ENCODE measurements at places on chromosomes 1 and 21.

GRCh38 chr1:153494976-153495535, 34.6 kb upstream of the S100A7 start:
- no peaks in the 10 kb centered on the region for H3K36me3 ChIP-seq
- peak overlapping the region; percentile 39 for H3K27ac ChIP-seq
- peak; percentile 69 for DNase-seq
- no peak overlapping the region for H3K4me3 ChIP-seq

DNA sequence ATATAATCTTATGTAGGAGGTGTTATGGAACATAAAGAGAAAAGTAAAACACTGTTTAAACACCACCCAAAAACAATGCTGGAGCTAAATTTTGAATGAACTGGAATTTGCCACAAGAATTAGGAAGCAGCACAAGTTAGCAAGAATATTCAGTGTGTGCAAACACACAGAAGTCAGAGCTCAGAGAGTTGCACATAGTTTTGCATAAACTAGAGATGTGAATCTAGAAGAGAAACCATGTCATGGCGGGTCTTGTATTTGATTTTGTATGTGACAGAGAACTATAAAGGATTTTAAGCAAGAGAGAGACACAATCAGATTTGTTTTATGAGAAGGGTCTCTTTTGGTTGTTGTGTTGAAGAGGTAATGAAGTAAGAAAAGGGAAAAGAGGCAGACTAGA, 38.2 kb downstream of the SELENOF start:
- no peaks in the 10 kb centered on the region for H3K27me3 ChIP-seq
- H3K36me3 ChIP-seq: peaks cover 43% of the 10 kb centered on the region
- H3K4me3 ChIP-seq: no peak overlapping the region
- H3K4me1 ChIP-seq: peaks cover 7% of the 10 kb centered on the region

- no peak overlapping the region for H3K4me3 ChIP-seq
- peaks cover 40% of the 10 kb centered on the region for H3K4me1 ChIP-seq
- H3K27ac ChIP-seq: no peak overlapping the region
Measured at GRCh38 chr1:40798366-40799281, 15.0 kb downstream of the KCNQ4 start.

DNA sequence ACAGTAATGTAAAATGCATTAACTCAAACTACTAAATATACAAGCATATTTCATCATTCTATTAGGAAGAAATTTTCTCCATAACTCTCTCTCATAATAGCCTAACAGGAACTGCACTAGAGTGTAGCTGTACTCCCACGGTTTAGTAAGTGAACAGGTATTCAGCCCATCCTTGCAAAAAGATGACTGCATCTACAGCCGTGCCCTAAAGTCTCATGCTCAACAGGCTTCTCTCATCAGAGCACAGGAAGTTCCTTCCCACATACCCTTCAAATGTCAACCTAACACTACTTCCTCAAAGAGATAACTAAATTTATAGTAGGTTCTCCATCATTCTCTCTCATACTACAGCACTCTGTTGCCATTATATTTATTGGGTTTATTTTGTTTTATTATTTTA, 251.6 kb downstream of the AKT3 start:
- DNase-seq: no peak
- peaks cover 28% of the 10 kb centered on the region for H3K36me3 ChIP-seq
- H3K4me1 ChIP-seq: peaks cover 21% of the 10 kb centered on the region
- H3K27me3 ChIP-seq: no peaks in the 10 kb centered on the region
- H3K27ac ChIP-seq: no peak overlapping the region
- H3K4me3 ChIP-seq: no peak overlapping the region

- H3K36me3 ChIP-seq: peaks cover 13% of the 10 kb centered on the region
- peaks cover 64% of the 10 kb centered on the region for H3K4me1 ChIP-seq
- no peaks in the 10 kb centered on the region for H3K27me3 ChIP-seq
- peak within 1 kb of the TSS; percentile 87 for H3K27ac ChIP-seq
Measured at GRCh38 chr21:14545906-14546480, at the start of gene SAMSN1. SAMSN1 (minus strand) TSS chr21:14546315; CDS start chr21:14546261, 54 bp downstream.

GRCh38 chr1:79585801-79586200, 579.3 kb upstream of the ADGRL4 start:
- H3K36me3 ChIP-seq: no peaks in the 10 kb centered on the region
- H3K4me1 ChIP-seq: peaks cover 6% of the 10 kb centered on the region
- H3K27me3 ChIP-seq: no peaks in the 10 kb centered on the region
- H3K4me3 ChIP-seq: no peak overlapping the region
- no peak for DNase-seq

DNA sequence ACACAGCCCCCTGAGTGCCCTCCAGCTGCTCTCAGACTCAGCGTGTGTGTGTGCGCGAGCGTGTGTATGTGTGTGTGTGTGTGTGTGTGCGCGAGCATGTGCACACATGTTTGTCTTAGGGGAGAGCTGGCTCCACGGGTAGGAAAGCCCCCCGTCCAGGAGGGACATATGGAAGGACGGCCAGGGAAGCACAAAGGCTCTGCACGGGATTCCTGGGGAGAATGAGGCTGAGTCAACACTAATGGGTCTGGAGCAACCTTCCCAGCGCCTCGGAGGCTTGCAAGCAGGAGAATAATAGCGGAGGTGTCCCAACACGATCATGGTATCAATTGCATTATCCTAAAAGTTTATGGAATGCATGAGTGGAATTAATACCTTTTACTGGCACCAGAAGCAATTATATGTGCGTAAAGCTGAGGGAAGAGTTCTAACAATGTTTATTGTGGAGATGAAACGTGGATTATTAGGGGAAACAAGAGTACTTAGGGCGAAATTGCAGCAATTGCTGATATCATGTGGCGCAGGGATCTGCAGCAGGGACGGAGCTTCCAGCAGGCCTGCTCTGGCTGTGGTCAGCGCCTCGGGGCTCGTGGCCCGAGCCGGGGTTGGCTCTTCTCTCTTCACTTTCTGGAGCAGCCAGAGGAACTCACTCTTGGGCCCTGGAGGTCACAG, 40.3 kb upstream of the CCDC27 start:
- no peaks in the 10 kb centered on the region for H3K36me3 ChIP-seq
- DNase-seq: no peak
- H3K27ac ChIP-seq: no peak overlapping the region
- H3K27me3 ChIP-seq: peaks cover 21% of the 10 kb centered on the region

DNA sequence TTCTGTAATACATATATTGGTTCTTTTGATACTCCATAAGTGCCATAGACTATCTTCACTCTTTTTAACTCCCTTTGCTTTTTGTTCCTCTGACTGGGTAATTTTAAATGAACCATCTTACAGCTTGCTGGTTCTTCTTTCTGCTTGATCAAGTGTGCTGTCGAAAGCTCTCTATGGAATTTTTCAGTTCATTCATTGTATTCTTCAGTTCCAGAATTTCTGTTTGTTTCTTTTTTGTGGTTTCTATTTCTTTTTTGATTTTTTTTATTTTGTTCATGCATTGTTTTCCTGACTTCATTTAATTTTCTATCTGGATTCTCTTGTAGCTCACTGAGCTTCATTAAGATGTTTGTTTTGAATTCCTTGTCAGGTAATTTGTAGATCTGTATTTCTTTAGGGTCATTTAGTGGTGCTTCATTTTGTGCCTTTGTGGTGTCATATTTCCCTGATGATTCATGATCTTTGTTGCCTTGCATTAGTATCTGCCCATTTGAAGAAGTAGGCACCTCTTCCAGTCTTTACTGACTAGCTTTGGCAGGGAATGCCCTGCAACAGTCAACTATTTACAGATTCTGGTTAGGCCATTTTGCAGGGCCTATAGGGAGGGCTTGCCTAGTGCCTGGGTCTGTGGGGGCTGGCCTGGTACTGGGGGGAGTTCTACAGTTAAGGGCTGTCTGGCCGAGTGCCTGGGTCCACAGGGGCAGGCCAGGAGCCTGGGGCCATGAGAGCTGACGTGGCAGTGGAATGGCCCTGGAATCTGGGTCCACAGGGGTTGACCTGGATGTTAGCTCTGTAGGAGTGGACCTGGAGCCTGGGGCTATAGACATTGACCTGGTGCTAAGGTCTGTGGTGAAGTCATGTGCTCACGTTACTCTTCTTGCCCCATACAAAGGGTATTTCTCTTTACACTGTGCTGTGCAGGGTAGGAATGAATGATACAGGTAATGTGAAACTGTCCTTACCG, 89.7 kb downstream of the MAGI3 start:
- H3K4me1 ChIP-seq: no peaks in the 10 kb centered on the region
- H3K27me3 ChIP-seq: no peaks in the 10 kb centered on the region
- H3K27ac ChIP-seq: no peak overlapping the region
- no peak for DNase-seq
- H3K4me3 ChIP-seq: no peak overlapping the region

GRCh38 chr1:156608036-156608674, 6.9 kb upstream of the GPATCH4 start:
- peak overlapping the region; percentile 73 for H3K27ac ChIP-seq
- H3K4me3 ChIP-seq: peak overlapping the region; percentile 55
- no peaks in the 10 kb centered on the region for H3K36me3 ChIP-seq
- peaks cover 27% of the 10 kb centered on the region for H3K4me1 ChIP-seq
- no peak for DNase-seq

- peaks cover 2% of the 10 kb centered on the region for H3K27me3 ChIP-seq
- no peaks in the 10 kb centered on the region for H3K36me3 ChIP-seq
- DNase-seq: no peak
- H3K4me3 ChIP-seq: no peak overlapping the region
- H3K27ac ChIP-seq: no peak overlapping the region
Measured at GRCh38 chr1:151596166-151596953, 15.5 kb upstream of the SNX27 start.

- H3K4me3 ChIP-seq: no peak overlapping the region
- no peaks in the 10 kb centered on the region for H3K4me1 ChIP-seq
- no peaks in the 10 kb centered on the region for H3K36me3 ChIP-seq
- no peaks in the 10 kb centered on the region for H3K27me3 ChIP-seq
Measured at GRCh38 chr1:164518692-164519332, 40.2 kb upstream of the PBX1 start.

GRCh38 chr1:214383381-214384372, 102.7 kb downstream of the SMYD2 start:
- H3K4me3 ChIP-seq: no peak overlapping the region
- H3K36me3 ChIP-seq: no peaks in the 10 kb centered on the region
- H3K27ac ChIP-seq: no peak overlapping the region
- H3K27me3 ChIP-seq: no peaks in the 10 kb centered on the region
- no peak for DNase-seq

DNA sequence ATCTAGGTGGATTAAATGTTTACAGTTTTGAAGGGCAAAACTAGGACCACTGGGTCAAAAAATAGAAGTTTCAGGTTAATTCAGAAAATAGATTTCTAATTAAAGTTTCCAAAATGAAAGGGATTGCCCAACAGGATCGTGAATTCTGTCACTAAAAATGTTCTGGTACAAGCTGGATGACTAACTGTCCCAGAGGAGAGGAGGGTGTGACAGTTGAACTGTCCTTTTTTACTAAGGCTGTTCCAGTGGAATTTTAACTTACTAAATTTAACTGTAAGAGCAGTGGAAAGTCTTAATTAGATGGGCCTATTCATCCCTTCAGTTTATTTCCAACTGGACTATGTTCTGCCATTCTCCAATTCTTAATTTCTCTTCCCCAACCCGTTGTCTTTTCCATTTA, 7.2 kb downstream of the SNX7 start:
- no peaks in the 10 kb centered on the region for H3K36me3 ChIP-seq
- no peak overlapping the region for H3K27ac ChIP-seq
- DNase-seq: no peak
- no peaks in the 10 kb centered on the region for H3K4me1 ChIP-seq
- peaks cover 5% of the 10 kb centered on the region for H3K27me3 ChIP-seq

GRCh38 chr1:12208764-12209494, 20.9 kb upstream of the VPS13D start:
- H3K4me3 ChIP-seq: peak overlapping the region; percentile 52
- peaks cover 64% of the 10 kb centered on the region for H3K4me1 ChIP-seq
- peaks cover 40% of the 10 kb centered on the region for H3K36me3 ChIP-seq
- H3K27me3 ChIP-seq: no peaks in the 10 kb centered on the region
- peak overlapping the region; percentile 86 for H3K27ac ChIP-seq

DNA sequence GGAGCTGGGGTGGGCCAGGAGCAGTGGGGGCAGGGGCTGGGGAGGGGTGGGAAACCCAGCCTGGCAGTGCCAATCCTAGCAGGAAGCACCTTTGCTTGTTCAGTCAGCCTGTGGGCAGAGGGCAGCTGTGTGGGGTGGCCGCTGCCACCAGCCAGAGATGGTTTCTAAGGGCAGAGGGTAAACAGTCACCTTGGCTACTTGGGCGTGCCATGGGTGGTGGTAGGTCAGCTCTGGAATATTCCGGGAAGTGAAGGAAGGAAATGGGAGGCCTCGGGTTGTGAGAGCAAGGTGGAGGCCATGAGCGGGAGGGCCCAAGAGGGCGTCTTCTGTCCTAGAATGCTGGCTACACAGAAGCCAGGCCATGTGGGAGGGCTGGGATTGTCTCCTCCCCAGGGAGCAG, 20.7 kb upstream of the WNT4 start:
- peaks cover 2% of the 10 kb centered on the region for H3K27me3 ChIP-seq
- no peak overlapping the region for H3K4me3 ChIP-seq
- no peak overlapping the region for H3K27ac ChIP-seq
- H3K4me1 ChIP-seq: peaks cover 34% of the 10 kb centered on the region

DNA sequence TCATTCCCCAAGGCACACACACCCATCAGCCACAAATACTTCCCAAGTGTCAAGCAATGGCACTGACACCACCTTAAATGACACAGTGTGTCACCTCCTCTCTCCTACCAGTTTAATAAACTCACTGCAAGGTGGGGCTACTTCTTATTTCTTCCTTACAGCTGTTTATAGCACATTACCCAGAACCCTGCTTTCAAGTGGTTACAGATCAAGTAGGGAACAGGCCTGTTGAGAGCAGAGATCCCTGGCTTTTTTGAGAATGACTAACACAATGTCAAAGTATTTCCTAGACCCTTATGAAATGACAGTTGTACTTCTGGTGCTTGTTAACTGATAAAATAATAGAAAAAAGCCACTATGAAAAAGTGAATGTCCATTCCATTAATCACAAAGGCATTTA, 19.8 kb downstream of the ZBTB17 start:
- no peaks in the 10 kb centered on the region for H3K27me3 ChIP-seq
- peaks cover 73% of the 10 kb centered on the region for H3K4me1 ChIP-seq
- H3K4me3 ChIP-seq: no peak overlapping the region
- peaks cover 45% of the 10 kb centered on the region for H3K36me3 ChIP-seq

GRCh38 chr1:180020017-180020416, 65.4 kb downstream of the CEP350 start:
- no peak overlapping the region for H3K4me3 ChIP-seq
- H3K4me1 ChIP-seq: no peaks in the 10 kb centered on the region
- H3K27ac ChIP-seq: no peak overlapping the region
- peaks cover 70% of the 10 kb centered on the region for H3K36me3 ChIP-seq
- no peak for DNase-seq
- no peaks in the 10 kb centered on the region for H3K27me3 ChIP-seq

DNA sequence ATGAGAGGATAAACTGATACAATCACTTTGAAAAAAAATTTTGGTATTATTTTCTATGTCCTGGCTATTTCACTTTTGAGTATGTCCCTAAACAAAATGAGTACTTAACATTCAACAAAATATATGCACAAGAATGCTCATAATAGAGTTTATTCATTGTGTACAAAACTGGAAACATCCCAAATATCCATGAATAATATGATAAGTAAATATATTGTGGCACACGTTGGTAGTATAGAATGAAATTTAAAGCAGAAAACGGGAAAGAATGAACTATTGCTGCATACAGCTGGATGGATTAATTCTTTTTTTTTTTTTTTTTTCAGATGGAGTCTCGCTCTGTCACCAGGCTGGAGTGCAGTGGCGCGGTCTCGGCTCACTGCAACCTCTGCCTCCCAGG, 725.2 kb downstream of the LTN1 start:
- H3K27ac ChIP-seq: no peak overlapping the region
- DNase-seq: no peak
- H3K4me3 ChIP-seq: no peak overlapping the region
- H3K27me3 ChIP-seq: no peaks in the 10 kb centered on the region
